ENCODE measurements at places on chromosomes 16 and 17.

GRCh38 chr16:30416047-30416603, 8.7 kb downstream of the ZNF771 start:
- peak; percentile 2 for DNase-seq

GRCh38 chr16:5891296-5891695, 793.7 kb upstream of the EEF2KMT start:
- DNase-seq, result no peak

- no peak for DNase-seq
These were observed 2.2 kb downstream of the YBX2 start for GRCh38 chr17:7292194-7292593.

DNA sequence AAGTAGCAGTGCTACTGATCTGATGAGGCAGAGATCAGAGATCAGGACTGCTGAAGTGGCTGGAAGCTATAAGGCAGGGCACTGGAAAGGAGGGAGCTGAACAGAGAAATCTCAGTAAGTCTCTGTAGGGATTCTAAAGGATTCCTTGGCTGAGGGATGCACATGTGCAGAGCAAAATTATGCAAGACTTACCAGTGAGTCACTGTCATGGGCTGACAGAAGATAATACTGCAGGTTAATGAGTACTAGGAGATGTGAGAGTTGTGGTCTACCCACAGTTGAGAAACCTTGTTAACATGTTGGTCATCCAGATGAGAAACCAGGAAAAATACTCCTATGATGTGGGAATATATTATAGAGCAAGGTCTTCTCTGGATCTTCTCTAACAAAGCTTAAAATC, 378.1 kb downstream of the HAPSTR1 start:
- DNase-seq, result no peak

- no peak for DNase-seq
These were observed 30.8 kb upstream of the CRISPLD2 start for GRCh38 chr16:84788920-84789391.

DNA sequence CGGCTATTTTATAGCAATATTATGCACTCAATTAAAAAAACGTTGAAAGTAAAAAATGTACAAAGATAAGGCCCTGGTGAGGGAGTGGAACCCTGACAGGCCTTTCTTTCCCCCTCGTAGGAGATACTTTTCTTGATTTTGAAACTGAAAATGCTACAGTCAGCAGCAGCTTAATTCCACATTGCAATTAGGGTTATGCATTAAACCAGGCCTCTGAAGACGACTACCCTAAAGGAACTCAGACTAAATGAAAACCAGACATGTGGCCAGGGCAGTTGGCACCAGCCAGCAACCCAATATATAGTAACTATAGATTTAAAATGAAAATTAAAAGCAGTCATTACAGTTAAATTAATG, 463.2 kb upstream of the MAF start:
- no peak for DNase-seq

GRCh38 chr17:29568331-29569244, at the start of gene TP53I13:
TSS of gene TP53I13 (plus strand) at chr17:29568701. CDS start at chr17:29568759, 58 bp downstream.
- peak; percentile 95 for DNase-seq

- no peak for DNase-seq
These were observed 25.1 kb downstream of the UNC13D start for GRCh38 chr17:75819116-75819515.

DNA sequence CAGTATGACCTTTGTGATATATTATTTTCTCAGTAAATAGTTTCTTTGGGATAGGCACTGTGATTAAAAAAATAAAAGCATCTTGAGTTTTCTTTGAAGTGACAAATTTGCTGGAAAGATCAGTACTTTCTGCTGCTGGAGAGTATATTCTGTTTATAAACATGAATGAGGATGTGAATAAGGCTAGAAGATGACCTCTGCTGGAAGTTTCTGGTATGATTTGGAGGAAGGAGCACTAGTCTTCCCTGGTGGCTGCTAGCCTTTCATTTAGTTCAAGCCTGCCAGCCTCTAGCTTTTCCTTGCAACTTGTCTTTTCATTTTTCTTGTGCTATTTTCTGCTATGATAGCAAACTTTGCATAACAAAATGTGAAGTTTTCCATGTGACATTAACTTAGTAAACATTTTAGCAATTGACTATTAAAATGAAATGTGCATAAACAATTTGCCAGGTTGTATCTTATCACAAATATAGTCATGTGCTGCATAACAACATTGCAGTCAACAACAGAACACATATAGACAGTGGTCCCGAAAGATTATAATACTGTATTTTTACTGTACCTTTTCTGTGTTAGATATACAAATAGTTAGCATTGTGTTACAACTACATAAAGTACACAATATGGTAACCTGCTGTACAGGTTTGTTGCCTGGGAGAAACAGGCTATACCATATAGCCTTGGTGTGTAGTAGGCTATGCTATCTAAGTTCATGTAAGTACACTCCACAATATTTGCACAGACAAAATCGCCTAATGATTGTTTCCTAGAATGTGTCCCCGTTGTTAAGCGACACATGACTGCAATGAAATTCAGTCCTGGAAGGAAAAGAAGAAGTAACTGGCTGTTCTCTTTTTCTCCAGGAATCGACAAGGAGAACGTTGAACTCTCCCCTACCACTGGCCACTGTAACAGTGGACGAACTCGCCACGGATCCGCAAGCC, 18.1 kb upstream of the RAB11FIP4 start:
- no peak for DNase-seq

GRCh38 chr17:4232168-4232813, 31.5 kb downstream of the ANKFY1 start:
- DNase-seq, result no peak

- no peak for DNase-seq
These were observed 4.3 kb upstream of the TRIM37 start for GRCh38 chr17:59110973-59111372.

DNA sequence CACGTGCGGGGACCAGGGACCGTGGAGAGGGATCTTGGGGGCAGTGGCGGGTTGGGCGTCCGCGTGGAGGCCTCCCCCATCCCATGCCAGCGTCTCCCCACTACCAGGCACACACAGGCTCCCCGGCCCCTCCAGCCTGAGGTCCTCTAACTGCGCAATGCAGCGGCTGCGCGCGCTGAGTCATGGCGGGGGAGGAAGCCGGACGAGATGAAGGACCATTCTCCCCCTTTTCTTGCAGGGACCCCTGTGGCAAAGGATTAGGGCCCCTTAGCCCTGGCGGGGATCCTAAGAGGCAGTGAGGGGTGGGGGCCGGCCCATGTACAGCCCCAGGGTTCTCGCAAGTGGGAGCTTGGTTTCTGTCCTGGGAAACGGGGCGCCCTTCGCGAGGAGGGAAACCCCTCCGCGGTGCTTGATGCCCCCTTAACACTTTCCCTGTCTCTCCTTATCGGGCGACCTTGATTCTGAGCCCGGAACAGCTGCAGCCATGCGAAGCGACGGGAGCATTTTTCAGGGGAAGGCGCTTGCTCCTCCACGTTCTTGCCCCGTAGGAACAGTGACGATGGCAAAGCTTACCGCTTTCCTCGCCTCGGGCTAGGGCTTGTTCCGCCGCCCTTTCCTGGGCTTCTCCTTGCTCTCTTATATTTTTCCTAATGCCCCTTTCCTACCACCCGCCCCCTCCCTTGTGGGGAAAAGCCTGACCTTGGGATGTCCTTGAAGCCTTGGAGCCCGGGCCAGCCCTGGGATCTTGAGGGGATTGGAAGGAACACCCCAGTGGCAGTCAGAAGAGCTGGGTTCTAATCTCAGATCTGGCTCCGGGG, 592 bp downstream of the ALDOA start:
- DNase-seq, result no peak

GRCh38 chr16:11495066-11495407, 91.7 kb downstream of the LITAF start:
- DNase-seq, result no peak

- DNase-seq, result no peak
These were observed 11.9 kb downstream of the RDM1 start for GRCh38 chr17:35918665-35919064.

DNA sequence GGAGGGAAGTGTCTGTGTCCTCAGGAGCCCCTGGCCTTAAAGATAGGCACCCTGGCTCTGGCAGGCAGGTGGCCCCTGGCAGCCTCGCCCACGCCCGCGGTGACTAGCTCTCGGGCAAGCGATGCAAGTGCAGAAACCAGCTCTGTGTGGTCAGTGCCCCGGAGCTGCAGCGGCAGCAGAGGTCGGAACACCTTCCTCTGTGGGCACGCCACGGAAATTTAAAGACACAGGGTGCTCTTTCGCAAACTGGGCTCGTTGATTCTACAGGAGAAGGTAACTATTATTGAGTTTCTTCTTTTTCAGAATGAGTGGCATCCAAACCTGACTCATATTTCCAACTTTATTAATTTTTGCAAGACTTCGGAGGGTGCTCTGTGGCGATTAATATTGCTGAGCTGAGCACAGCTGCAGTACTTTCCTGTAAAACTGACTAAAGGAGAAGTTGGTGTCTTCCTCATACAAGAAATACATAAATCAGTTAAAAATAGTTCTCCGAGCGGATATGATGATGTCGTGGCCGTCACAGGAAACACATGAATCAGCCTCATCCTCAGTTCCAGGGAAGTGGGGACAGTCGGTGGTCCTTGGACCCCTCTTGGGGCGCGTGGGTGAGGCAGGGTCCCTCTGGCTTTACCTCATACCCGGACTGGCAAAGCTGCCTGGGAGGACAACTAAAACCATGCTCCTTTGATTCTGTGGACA, 120.2 kb downstream of the METRNL start:
- DNase-seq, result peak; percentile 43

DNA sequence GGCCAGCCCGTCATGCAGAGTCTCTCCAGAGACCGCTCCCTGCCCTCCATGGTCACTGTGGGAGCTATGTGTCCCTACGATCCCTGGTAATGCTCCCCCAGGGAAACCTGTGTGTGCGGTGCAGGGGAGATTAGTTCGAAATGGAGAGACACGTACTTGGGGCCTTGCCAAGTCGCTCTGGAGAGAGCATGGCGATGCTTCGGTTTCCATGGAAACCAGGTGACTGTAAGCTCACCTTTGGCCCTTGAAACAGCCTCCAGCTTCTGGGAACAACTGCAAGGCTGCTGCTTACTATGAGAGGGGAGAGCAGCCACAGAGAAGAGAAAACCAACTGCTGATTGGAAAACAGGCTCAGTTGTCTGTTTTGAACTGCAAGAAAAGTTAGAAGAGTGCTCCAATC, 879.7 kb upstream of the EEF2KMT start:
- DNase-seq, result no peak

GRCh38 chr16:17474037-17474436, 3.3 kb upstream of the XYLT1 start:
- no peak for DNase-seq

- DNase-seq, result no peak
These were observed 222.7 kb downstream of the LGALS9B start for GRCh38 chr17:20244671-20245070.

GRCh38 chr16:30539000-30539964, 4.6 kb upstream of the ZNF747 start:
- DNase-seq, result no peak

- peak; percentile 81 for DNase-seq
These were observed 4.4 kb upstream of the MTSS2 start for GRCh38 chr16:70689970-70690891.

- DNase-seq, result no peak
These were observed 670.7 kb downstream of the MAF start for GRCh38 chr16:78929841-78930240.

DNA sequence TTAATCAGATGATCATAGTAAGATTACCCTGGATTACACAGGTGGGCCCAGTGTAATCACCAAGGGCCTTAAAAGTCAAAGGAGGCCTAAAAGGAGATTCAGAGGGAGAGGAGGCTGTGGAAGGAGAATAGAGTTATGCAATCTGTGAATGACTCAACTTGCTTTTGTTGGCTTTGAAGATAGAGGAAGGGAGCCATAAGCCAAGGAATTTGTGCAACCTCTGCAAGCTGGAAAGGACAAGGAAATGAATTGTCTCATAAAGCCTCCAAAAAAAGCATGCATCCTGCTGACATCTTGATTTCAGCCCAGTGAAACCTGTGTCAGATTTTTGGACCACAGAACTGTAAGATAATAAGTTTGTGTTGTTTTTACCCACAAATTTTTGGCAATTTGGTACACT, 109.6 kb downstream of the CNTNAP4 start:
- no peak for DNase-seq

- no peak for DNase-seq
These were observed 191.1 kb upstream of the IRX3 start for GRCh38 chr16:54477714-54478113.

- DNase-seq, result peak; percentile 86
These were observed 1.3 kb downstream of the C16orf86 start for GRCh38 chr16:67667817-67668494.

DNA sequence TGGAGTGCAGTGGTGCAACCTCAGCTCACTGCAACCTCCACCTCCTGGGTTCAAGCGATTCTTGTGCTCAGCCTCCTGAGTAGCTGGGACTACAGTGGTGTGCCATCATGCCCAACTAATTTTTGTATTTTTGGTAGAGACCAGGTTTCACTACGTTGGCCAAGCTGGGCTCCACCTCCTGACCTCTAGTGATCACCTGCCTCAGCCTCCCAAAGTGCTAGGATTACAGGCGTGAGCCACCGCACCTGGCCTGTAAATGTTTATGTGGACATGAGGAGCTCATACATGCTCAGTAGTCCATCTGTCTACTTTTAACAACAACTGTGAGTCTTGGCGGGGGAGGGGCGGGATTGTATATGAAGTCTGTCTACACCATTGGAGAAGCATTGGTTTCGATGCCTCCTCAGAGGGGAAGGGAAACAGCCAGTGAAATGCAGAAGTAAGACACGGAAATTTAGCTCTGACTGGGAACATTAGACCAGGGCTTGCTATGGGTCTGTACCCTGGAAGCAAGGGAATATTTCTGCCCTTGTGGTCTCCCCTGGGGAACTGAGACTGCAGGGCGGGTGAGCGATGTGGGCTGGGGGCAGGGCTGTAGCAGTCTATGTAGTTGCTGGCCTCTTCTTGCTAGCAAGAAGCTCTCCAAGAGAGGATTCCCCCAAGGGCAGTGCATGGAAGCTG, 9.3 kb downstream of the NUBP1 start:
- DNase-seq, result peak; percentile 73

DNA sequence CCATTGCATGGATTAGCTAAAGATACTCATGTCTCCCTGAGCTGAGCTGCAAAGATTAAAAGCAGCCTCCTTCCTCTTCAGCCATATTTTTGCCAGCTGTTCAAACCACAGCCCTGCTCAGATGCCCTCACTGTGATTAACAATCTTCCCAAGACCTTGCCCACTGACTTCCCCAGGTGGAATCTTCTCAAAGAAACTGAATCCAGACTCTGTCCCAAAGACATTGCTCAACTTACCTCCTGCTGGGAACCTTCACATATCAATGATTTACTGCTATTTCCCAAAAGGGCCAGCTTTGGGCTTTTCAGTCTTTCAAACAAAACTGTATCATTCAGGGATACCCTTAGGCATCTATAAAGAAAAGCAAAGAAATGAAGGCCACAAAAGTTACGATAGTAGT, 9.2 kb downstream of the C17orf67 start:
- no peak for DNase-seq

GRCh38 chr17:19876529-19877161, 8.9 kb upstream of the ULK2 start:
- DNase-seq, result peak; percentile 25

Data from mucosa of descending colon (tissue), 3 donors.